ENCODE measurements at places on chromosomes 3 and 15. TPM values are rescaled to one million over a fixed set of nuclear protein-coding genes. Genes with fewer than 3 reads are reported as not detected.
A peak's percentile ranks its signal among the peaks of the same experiment; 100 is the strongest.

- H3K27me3 ChIP-seq = no peaks in the 10 kb centered on the region
- DNase-seq = no peak
- no peaks in the 10 kb centered on the region for H3K4me1 ChIP-seq
- H3K27ac ChIP-seq = no peak overlapping the region
These were observed 538.2 kb downstream of the NAALADL2 start for GRCh38 chr3:175397372-175397771.

GRCh38 chr15:96340348-96340597 is 9.8 kb downstream of the NR2F2 start:
- peaks cover 1% of the 10 kb centered on the region for H3K36me3 ChIP-seq
- peaks cover 12% of the 10 kb centered on the region for H3K4me1 ChIP-seq
- no peak overlapping the region for H3K4me3 ChIP-seq

DNA sequence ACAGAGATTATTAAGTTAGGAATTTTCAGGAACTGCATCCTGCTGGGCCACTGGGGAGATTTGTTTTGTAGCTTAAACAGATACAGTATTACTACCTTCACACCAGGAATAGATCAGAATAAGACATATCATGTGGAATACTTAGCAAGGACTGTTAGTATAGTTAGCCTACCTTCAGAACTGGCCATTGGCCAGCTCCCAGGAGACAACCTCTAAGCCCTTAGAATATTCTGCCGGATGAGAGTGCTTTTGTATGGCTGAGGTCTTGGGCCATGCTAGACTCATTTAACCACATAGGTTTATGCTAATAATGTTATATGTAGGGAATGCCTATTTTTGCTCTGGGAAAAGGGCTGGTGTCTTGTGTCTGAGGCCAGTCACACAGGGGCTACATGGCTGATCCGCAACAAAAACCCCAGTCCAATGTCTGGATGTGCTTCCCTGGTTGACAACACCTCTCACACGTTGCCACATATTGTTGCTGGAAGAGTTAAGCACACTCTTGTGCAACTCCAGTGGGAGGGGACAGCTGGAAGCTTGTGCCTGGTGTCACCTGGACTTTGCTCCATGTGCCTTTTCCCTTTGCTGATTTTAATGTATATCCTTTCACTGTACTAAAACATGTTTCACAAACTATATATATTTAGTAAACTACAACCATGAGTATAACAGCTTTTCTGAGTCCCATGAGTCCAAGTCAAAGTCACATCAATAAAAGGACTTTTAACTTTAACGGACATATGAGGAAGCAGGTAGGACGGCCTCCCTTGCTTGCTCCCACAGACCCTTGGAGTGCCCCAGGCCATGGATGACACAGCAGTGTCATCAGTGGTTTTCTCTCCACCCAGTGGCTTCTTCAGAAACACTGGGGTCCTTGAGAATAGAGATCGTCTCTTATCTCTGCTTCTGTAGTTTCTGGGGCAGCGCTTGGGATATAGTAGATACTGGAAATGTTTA is 118.0 kb upstream of the C3orf80 start:
- no peaks in the 10 kb centered on the region for H3K4me1 ChIP-seq
- no peak for DNase-seq
- no peaks in the 10 kb centered on the region for H3K36me3 ChIP-seq
- H3K27ac ChIP-seq = no peak overlapping the region
- H3K27me3 ChIP-seq = peaks cover 5% of the 10 kb centered on the region
- no peak overlapping the region for H3K4me3 ChIP-seq

DNA sequence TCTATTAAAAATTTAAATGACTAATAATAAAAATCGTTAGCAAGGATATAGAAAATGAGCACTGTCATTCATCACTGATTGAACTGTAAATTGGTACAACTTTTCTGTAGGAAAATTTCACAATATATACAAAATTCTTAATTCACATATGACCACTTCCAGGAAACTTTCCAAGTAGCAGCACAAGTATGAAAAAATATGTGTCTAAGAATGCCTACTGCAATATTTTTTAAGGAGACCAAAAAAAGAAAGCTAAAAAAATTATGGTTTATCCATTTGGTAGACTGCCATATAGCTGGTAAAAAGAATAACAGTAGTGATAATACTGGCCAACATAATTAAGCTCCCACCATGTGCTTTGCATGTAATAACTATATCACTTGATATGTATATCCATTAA is 59.2 kb downstream of the KLHL6 start:
- H3K4me1 ChIP-seq = peaks cover 8% of the 10 kb centered on the region
- H3K36me3 ChIP-seq = peaks cover 9% of the 10 kb centered on the region
- no peaks in the 10 kb centered on the region for H3K27me3 ChIP-seq
- no peak for DNase-seq

GRCh38 chr3:50473768-50474167 is 29.7 kb downstream of the CACNA2D2 start:
- H3K4me1 ChIP-seq = peaks cover 12% of the 10 kb centered on the region
- H3K27me3 ChIP-seq = no peaks in the 10 kb centered on the region
- no peaks in the 10 kb centered on the region for H3K36me3 ChIP-seq
- H3K4me3 ChIP-seq = no peak overlapping the region

DNA sequence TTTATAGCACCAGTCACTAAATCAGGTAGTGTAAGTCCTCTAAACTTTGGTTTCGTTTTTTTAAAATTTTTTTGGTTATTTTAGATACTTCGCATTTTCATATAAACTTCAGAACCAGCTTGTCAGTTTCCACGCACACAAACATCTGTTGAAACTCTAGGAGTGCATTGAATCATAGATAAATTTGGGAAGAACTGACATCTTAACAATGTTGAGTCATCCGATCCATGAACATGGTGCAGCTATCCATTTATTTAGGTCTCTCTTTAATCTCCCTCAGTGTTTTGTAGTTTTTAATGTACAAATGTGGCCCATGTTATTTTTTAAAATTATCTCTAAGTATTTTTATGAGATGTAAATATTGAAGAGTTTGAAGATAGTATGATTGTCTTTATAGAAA is 17.7 kb downstream of the TICRR start:
- no peak for DNase-seq
- no peak overlapping the region for H3K4me3 ChIP-seq
- peaks cover 38% of the 10 kb centered on the region for H3K36me3 ChIP-seq
- no peak overlapping the region for H3K27ac ChIP-seq
- no peaks in the 10 kb centered on the region for H3K27me3 ChIP-seq
- no peaks in the 10 kb centered on the region for H3K4me1 ChIP-seq

DNA sequence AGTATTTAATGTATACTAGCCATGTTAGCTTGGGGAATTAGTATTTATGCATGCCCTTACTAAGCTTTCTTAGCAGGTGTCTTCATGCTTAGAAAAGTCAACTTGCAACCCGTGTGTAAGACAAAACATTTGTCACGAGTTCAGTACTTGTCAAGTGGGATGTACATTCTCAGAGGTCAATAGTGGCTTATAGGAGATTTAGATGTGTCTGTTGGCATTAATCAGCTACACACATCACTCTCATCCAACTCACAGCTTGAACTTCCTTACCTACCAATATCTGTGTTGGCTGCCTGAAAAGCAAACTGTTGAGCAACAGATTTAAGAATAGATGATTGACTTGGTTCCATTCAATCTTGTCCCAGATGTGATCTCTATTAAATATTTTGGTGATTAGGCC is 109.5 kb downstream of the ROBO2 start:
- no peak for DNase-seq
- H3K4me1 ChIP-seq = no peaks in the 10 kb centered on the region
- H3K4me3 ChIP-seq = no peak overlapping the region
- no peak overlapping the region for H3K27ac ChIP-seq

DNA sequence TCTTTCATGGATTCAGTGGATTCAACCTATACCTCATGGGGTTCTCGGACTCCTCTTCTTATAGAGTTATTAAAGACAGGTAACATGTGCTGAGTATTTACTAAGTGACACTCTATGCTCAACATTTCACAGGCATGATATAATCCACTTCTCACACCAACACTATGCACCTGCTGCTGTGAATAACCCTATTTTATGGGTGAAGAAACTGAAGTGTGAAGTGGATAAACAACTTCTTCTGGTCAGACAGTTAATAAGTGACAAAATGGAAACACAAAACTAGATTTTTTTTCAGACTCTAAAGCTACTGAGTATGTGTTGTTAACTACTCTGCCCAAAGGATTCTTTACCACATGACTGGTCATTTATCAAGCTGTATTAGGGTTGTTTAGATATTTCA is 403.5 kb downstream of the DIPK2A start:
- DNase-seq = no peak
- H3K27ac ChIP-seq = no peak overlapping the region
- no peaks in the 10 kb centered on the region for H3K36me3 ChIP-seq
- H3K27me3 ChIP-seq = no peaks in the 10 kb centered on the region
- no peak overlapping the region for H3K4me3 ChIP-seq

DNA sequence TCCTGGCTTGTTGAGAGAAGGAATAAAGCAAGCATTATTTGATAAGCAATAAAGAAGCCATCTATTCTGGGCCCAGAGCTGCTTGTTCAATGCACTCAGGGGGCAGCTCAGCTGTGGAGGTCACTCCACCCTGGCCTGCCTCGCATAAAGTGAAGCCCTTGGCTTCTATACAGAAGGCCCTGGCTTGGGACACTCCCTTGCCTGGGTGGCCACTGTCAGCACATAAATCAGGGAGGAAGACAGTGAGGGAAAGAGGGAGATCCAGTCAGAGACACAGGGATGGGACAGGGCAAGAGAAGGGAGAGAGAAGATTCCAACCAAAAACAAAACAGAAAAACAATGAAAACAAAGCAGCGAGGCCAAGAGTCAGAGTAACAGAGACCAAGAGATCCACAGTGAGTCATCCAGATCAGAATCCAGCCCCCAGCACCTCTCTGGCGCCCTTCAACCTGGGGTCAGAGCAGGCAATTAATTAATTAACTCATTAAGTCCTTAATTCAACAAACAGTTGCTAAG is 11.8 kb downstream of the INSYN1 start:
- H3K27ac ChIP-seq = no peak overlapping the region
- peaks cover 19% of the 10 kb centered on the region for H3K27me3 ChIP-seq
- no peak overlapping the region for H3K4me3 ChIP-seq

DNA sequence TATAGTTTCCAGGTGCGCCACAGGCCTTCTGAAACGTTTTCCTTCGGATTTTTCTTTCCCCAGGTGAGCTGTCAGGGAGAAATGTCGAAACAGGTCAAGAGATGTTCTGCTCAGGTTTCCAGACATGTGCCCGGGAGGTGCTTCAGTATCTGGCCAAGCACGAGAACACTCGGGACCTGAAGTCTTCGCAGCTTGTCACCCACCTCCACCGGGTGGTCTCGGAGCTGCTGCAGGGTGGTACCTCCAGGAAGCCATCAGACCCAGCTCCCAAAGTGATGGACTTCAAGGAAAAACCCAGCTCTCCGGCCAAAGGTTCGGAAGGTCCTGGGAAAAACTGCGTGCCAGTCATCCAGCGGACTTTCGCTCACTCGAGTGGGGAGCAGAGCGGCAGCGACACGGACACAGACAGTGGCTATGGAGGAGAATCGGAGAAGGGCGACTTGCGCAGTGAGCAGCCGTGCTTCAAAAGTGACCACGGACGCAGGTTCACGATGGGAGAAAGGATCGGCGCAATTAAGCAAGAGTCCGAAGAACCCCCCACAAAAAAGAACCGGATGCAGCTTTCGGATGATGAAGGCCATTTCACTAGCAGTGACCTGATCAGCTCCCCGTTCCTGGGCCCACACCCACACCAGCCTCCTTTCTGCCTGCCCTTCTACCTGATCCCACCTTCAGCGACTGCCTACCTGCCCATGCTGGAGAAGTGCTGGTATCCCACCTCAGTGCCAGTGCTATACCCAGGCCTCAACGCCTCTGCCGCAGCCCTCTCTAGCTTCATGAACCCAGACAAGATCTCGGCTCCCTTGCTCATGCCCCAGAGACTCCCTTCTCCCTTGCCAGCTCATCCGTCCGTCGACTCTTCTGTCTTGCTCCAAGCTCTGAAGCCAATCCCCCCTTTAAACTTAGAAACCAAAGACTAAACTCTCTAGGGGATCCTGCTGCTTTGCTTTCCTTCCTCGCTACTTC is 3.8 kb downstream of the BHLHE40 start:
- peaks cover 52% of the 10 kb centered on the region for H3K4me1 ChIP-seq
- no peak for DNase-seq

- H3K36me3 ChIP-seq = peaks cover 4% of the 10 kb centered on the region
- DNase-seq = no peak
- H3K4me3 ChIP-seq = no peak overlapping the region
- H3K27me3 ChIP-seq = no peaks in the 10 kb centered on the region
These were observed 22.4 kb upstream of the SMAD6 start for GRCh38 chr15:66679657-66680108.

- no peak overlapping the region for H3K27ac ChIP-seq
- no peaks in the 10 kb centered on the region for H3K36me3 ChIP-seq
- no peak overlapping the region for H3K4me3 ChIP-seq
- H3K27me3 ChIP-seq = peaks cover 20% of the 10 kb centered on the region
These were observed 30.8 kb downstream of the TMEM45A start for GRCh38 chr3:100523050-100523760.

GRCh38 chr3:72033666-72034428 is 248.9 kb upstream of the PROK2 start:
- DNase-seq = no peak
- H3K4me3 ChIP-seq = peak overlapping the region; percentile 36
- peaks cover 25% of the 10 kb centered on the region for H3K4me1 ChIP-seq
- peaks cover 29% of the 10 kb centered on the region for H3K27me3 ChIP-seq
- H3K27ac ChIP-seq = peak overlapping the region; percentile 8

DNA sequence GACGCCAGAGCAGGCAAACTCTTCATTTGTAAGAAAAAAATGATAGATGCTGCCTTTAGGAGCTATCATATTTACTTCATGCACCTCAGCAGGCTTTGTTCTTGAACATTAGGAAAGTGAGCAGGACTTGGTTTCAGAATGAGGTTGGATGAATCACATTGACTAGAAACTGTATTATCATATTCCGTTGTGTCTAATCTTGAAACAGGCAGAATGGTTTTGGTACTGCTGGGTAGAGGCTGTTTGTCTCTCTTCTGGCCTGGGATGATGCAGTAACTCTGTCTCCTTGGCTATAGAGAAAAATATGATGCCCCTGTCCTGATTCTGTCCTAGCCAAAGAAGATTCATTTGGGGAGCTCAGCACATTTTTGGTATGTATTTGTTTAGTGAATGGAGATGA is 344.2 kb upstream of the GRM7 start:
- DNase-seq = no peak
- H3K27me3 ChIP-seq = no peaks in the 10 kb centered on the region
- no peak overlapping the region for H3K27ac ChIP-seq
- H3K36me3 ChIP-seq = no peaks in the 10 kb centered on the region

- H3K36me3 ChIP-seq = peaks cover 2% of the 10 kb centered on the region
- H3K4me3 ChIP-seq = no peak overlapping the region
- peaks cover 11% of the 10 kb centered on the region for H3K4me1 ChIP-seq
- peak; percentile 13 for DNase-seq
- H3K27ac ChIP-seq = no peak overlapping the region
These were observed 27.0 kb downstream of the SHQ1 start for GRCh38 chr3:72821161-72821781.

The TCAIM gene
- 25.3 TPM for total RNA-seq

The IGSF10 gene
- not detected for total RNA-seq

The PLS1 gene
- total RNA-seq = 5.3 TPM

The MTFMT gene
- 12.9 TPM for total RNA-seq

The MUC20 gene
- 3.4 TPM for total RNA-seq

The FGF12 gene
- not detected for total RNA-seq

All from activated T-cell treated with anti-CD3 and anti-CD28 coated beads, Interleukin-2, amount 50 U/mL, for 72 hours (primary cell).